Hepatic stellate cell (primary cell): ENCODE measurements at places on chromosomes 5 and 9.

DNA sequence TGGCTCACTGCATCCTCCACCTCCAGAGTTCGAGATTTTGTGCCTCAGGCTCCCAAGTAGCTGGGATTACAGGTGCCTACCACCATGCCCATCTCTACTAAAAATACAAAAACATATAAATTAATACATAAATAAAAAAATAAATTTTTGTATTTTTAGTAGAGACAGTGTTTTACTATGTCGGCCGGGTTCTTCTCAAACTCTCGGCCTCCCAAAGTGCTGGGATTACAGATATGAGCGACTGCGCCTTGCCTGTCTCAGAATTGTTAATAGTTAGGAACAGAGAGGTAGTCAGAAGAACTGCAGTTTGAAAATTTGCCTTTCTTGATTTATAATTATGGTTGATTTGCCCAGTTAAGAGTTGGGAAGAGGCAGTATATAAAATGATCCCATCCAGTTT lies 2.8 kb downstream of the ATP6V1G1 start:
- DNase-seq, result no peak

- DNase-seq, result no peak
Observed at GRCh38 chr5:56680731-56681130, 134.6 kb upstream of the MAP3K1 start.

- DNase-seq, result no peak
Observed at GRCh38 chr5:79295029-79295428, 59.1 kb downstream of the JMY start.

- no peak for DNase-seq
Observed at GRCh38 chr5:57324861-57325260, 151.0 kb downstream of the GPBP1 start.

DNA sequence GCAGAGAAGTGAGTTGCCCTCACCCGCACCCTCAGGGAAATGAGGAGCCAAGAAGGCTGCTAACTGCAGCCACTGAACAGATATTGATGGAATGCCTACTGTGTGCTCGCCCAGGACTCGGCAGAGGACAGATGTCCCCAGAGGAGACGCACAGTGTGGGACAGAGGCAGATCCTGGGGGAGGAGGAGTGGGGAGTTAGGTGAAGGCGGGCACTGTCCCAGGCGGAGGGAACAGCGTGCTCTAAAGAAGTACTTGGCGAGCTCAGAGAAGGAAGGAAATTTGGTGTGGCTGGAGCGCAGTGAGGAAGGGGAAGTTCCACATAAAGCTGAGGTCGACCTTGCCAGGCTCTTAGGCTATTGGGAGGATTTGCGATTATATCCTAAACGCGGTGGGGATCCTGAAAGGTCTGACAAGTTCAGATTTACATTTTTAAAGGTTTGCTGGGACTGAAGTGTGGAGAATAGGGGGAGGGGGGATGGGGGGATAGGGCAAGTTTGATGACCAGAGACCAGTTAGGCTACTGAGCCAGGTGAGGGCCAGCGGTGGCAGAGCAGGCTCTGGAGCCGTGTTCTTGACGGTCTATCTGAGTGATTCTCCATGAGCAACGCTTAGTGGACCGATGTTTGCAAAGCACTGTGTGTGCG lies 23.6 kb upstream of the CERCAM start:
- no peak for DNase-seq

DNA sequence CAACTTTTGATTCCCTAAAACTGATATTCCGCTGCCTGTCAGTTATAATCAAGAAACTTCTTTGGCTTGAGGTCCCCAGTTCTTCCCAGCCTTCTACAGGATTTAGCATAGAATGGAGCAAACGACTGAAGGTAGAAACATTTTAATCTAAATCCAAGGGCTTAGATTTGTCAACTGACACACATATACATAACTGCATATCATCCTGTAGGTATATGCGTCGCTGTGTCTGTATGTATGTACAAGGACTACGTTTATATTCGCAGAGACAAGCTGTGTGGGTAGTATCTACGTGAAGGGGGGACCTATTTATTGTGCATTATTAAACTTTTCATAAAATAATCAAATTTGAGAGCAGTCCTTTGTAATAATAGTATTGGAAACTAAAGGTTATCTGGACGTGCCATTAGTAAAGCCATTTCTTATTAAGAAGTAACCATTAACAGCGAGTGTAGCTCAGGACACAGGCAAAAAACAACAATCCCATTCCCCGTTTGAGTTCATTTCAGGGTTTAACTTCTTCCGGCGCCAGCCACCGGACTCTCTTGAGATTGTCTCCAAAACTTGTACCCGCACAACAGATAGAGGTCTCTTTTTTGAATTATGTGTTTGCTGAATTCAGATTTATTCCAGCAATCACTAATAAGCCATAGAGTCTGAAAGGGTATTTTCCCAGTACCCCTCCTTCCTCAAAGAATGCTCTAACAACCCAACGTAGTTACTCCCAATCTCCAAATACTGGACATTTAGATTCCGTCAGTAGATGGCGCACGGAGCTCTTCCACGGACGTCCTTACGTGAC lies 2.1 kb upstream of the MLLT3 start:
- DNase-seq, result peak; percentile 38

DNA sequence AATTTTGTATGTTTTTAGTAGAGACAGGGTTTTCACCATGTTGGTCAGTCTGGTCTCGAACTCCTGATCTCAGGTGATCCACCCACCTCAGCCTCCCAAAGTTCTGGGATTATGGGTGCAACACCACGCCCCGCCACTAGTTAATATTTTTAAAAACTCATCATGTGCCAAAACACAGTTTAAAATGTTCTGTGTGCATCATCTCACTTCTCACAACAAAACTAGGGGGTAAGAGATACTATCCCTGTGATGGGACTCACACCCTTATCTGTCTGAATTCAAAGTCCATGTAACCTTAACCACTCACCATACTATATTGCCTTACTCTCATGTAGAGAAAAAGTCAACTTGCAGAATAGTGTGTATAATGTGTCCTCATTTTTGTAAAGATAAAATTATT lies 2.6 kb downstream of the PKD2L2 start:
- DNase-seq, result no peak

- DNase-seq, result no peak
Observed at GRCh38 chr5:112986224-112986623, 9.6 kb downstream of the DCP2 start.

GRCh38 chr5:68562308-68562707 lies 346.8 kb downstream of the PIK3R1 start:
- DNase-seq, result no peak

DNA sequence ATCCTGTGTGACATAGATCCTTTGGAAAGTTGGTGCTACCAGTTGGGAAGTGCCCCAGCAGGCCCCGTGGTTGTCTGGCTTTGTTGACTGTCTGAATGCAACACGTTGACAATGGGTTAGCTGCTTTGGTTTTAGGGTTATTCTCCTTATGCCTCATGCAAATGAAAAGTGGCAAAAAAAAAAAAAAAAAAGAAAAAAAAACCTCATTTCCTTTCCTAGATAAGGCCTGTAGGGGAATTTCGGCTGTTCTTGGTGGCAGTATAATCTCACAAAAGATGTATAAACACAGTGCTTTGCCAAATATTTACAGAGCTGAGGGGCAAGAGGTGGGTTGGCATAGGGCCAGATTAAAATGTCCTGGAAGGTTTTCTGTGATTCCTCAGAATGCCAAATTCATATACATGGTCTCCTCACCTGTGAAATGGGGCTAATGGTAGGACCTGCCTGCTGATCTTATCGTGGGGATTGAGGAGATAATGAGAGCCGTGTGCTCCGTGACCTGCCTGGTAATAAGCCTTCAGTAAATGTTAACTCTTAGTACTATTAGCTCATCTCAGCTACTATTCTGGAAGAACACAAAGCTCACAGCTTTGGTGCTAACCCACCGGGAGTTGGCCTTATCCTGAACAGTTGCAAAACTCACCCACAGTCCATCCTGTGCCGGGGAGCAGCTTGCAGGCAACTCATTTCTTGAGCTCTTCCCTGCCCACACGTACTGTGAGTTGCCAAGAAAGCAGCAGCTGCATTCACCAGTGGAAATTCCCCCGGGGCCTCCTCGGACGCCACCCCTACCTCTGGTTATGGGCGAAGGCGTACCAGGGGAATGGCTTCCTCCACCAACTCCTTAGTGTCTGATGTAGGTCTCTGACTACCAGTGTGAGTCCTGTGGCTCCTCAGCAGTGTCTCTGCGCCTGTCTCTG lies 220.3 kb downstream of the NR3C1 start:
- DNase-seq, result no peak

GRCh38 chr9:15010581-15010980 lies 100.4 kb upstream of the FREM1 start:
- no peak for DNase-seq

DNA sequence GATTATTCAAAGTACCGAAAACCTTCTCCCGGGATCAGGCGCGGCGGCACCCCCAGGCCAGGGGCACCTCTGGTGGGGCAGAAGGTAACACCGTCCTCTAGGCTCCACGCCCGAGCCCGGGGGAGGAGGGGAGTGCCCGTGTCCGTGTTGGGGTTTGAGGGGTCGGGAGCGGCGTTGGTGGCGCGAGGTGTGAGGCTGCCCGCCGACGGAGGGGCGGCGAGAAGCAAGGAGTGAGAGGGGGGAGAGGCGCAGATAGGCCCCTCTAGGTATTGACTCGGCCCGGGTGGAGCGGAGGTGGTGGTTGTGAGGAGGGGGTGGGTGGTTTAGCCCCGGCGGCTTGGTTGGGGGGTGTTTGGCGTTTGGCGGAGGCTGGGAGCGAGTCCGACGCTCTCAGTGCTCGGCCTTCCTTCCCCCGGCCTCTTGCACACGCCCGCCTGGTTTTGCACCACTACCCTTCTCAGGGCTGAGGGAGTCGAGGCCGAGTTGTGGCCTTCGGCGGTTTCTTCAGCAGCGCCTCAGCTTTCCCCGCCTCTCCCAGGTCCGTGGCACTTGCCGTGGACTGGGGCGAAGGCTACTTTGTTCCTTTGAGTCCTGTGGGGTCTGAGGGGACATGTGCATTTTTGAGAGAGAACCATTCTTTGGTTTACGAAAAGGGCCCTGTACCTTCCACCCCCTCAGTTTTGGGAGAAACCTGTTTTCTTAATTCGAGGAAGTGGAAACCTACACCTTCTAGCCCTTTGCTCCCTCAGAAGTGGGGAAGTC lies 450 bp downstream of the GPBP1 start:
- DNase-seq, result no peak

GRCh38 chr9:120396931-120397330 lies 183.0 kb downstream of the CDK5RAP2 start:
- DNase-seq, result no peak

DNA sequence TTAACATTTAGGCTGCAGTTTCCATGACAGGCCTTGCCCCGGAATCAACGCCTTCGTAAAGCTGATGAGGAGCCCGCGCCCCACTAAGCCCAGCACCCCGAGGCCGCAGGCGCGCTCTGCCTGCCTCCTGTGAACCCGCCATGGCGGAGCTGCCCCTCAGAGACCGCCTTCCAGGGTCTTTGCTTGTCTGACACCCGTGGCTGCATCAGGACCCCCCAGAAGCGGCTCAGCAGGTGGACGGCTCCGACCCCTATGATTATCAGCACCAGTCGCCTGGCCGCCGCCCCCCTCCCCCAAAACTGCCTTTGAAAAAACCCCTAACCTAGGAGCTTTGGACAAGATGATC lies 507 bp upstream of the DPH7 start:
- DNase-seq, result no peak
